MCF 10A (cell line): ENCODE measurements at places on chromosomes 11 and 22.

DNA sequence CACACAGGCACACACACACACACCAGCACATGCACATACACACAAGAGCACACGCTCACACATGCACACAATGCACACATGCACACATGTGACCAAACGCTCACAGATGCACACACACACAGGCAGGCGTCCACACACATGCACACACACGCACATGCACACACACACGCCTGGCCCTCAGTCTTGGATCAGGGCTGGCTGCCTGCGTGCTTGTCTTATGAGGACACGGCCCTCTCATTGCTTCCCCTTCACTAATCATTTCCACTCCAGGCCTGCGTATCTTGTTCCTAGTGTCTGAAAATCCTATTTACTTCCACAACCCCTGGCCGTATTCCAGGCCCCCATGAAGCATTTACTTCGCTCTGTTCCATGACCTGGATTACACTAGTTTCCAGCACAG is 740.5 kb downstream of the BRD1 start:
- DNase-seq, result no peak

GRCh38 chr11:118924591-118925585 is 838 bp downstream of the BCL9L start:
- peak; percentile 45 for DNase-seq

DNA sequence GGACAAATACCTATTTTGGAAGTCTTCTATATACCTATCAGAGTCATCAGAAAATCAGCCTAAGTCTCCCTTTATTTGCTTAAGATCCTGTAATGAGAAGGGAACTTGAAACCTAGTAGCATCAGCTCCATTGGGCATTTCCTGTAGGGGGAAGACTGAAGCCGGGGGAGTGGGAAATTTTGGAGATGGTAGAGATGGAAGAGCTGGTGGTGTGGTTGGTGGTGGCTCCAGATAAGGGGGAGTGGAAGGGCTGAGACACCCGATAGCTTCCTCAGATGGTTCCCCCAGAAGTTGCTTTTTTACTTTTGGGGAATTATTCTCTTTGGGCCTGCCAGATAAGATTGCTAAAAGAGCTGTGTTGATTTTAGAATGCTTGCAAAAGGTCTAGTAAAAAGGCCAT is 16.4 kb upstream of the EI24 start:
- DNase-seq, result no peak

GRCh38 chr22:39719559-39720450 is 149.3 kb downstream of the CACNA1I start:
- DNase-seq, result no peak

DNA sequence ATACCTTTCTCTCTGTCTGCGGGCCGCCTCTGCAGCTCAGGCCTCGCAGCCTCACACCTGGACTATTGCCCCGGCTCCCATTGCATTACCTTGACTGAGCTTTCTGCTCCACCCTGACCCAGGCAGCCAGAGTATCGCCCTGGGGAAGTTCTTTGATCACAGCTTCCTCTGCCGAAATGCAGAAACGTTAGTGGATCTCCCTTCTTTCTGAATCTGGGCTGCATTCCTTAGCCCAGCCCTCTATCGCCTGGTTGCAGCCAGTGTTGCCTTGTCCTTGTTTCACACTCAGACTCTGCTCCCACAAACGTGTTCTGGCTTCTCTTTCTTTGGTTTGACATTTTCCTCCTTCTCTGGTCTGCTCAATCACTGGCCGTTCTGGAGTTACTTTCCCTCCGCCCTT is 195.7 kb downstream of the ADAMTS15 start:
- DNase-seq, result no peak

DNA sequence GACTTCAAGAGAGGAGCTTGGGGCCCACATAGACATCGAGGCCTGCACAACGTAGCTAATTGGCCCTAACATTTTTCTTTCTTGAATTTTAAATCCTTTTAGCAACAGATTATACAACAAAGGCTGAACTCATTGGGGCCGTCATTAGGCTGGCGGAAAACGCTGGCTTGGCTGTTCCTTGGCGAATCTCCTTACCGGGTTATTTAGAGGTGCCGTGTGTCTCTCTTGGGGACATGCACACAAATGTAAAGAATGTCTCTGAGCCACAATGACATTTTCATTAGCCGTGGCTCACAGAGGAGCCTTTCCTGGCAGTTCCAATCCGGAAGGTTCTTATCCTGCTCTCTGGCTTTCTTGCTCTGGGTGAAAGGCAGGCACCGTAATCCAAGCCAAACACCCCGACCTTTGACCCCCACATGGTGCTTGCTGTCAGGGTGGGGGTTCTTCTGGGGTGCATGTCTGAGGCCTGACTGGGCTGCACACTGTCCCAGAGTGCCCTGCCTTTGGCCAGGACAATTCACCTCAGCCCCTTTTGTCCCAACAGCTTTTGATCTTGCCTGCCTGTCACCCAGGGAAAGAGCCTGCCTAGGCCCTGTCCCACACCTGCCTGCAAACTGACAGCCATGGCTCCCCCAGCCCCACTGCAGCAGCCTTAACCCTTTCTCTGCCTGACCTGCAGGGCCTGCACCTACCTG is 9.2 kb upstream of the FGF3 start:
- DNase-seq, result no peak
